Thyroid gland (tissue), 4 donors: ENCODE measurements at places on chromosomes 1 and 21. TPM values are rescaled to one million over a fixed set of nuclear protein-coding genes. Genes with fewer than 3 reads are reported as not detected.

Gene KRTAP12-2
- not detected for total RNA-seq

GRCh38 chr1:156958247-156958714 is 37.8 kb downstream of the LRRC71 start:
- DNase-seq, result no peak
- H3K27ac ChIP-seq, result no peak overlapping the region
- no peaks in the 10 kb centered on the region for H3K27me3 ChIP-seq

GRCh38 chr1:178928976-178929375 is 58.1 kb upstream of the ANGPTL1 start:
- no peak for DNase-seq
- H3K4me1 ChIP-seq, result peaks cover 18% of the 10 kb centered on the region
- no peak overlapping the region for H3K27ac ChIP-seq
- no peaks in the 10 kb centered on the region for H3K36me3 ChIP-seq
- no peak overlapping the region for H3K4me3 ChIP-seq

DNA sequence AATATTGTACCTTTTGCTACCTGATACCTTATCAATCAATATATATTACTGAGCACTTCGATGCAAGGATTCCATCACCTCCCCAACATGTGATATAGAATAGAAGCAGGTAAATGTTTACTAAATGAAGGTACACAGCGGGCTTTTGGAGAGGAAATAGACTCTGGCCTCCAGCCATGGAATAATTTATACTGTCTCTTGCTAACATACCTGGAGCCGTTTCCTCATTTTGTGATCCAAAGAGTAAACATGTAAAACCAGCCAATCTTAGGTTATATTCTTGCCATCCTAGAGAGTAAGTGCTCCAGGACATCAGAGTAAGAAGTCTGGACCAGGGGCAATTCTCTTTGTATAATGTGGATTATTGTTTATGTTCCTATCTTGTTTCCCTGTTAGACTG is 39.4 kb downstream of the NDUFS5 start:
- H3K27ac ChIP-seq, result no peak overlapping the region
- no peak overlapping the region for H3K4me3 ChIP-seq
- no peaks in the 10 kb centered on the region for H3K36me3 ChIP-seq
- no peaks in the 10 kb centered on the region for H3K4me1 ChIP-seq

GRCh38 chr1:214111796-214112195 is 124.0 kb downstream of the PROX1 start:
- no peak overlapping the region for H3K4me3 ChIP-seq
- DNase-seq, result no peak
- H3K36me3 ChIP-seq, result no peaks in the 10 kb centered on the region
- H3K27me3 ChIP-seq, result no peaks in the 10 kb centered on the region
- H3K4me1 ChIP-seq, result no peaks in the 10 kb centered on the region

DNA sequence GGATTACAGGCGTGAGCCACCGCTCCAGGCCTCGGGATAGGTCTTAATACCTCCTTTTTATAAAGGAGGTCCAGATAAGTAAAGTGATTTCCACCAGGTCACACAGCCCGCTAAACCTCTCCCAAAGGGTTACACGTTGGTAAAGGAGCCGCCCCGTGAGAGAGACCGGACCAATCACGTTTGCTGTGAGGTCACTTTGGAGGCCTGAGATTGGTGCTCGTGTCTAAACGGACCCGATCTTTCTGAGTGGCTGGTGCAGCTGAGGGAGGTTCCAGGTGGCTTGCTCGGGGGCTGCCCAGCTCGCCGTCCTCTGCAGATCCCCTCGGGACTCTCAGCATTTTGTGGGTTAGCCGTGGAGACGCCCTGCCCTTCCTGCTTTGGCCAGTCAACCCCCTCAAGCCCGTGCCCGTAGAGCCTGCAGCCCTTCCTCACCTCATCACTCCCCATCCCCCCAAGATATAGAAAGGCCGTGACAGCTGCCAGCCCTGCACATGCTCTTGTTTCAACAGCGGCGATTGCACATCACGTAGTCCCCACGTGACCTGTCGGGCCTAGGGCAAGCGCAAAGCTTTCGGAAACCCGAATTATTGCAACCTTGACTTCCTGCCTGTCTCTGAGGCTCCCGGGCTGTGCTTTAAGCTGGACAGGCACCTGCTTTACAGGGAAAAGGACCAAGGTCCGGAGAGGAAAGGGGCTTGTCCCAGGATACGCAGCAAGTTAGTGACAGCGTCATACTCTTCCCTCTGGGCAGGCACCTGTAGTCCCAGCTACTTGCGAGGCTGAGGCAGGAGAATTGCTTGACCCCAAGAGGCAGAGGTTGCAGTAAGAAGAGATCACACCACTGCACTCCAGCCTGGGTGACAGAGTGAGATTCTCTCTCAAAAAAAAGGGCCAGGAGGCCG is 5.0 kb upstream of the COA7 start:
- peak overlapping the region; percentile 67 for H3K27ac ChIP-seq
- H3K36me3 ChIP-seq, result no peaks in the 10 kb centered on the region
- H3K4me1 ChIP-seq, result no peaks in the 10 kb centered on the region

DNA sequence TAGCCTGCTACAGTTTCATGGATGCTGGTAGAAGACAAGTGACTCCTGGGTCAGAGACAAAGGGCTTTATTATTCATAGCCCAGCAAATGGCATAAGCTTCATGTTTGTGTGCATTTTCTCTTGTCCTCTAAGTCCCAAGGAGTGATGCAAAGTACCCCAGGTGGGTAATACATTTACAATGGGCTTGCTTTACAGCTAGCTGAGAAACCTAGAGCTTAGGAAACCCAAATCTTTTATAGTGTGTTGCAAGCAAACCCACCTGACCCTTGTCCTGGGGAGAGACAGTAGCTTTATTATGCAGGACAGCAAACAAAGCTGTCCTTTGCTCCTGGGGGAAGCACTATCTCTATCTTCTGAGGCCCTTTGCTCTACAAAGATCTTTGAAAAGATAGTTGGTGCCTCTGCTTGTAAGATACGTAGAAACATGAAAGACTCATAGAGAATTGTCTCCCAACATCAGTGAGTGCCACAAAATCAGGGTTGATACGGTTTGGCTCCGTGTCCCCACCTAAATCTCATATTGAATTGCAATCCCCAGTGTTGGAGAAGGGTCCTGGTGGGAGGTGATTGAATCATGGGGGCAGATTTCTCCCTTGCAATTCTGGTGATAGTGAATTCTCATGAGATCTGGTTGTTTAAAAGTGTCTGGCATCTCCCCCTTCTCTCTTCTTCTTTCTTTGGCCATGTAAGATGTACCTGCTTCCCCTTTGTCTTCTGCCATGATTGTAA is 315.8 kb upstream of the USP24 start:
- H3K27me3 ChIP-seq, result no peaks in the 10 kb centered on the region
- no peak for DNase-seq
- H3K4me3 ChIP-seq, result no peak overlapping the region
- H3K27ac ChIP-seq, result no peak overlapping the region

Gene IFI44L
- 8.6 TPM for total RNA-seq
